ENCODE measurements at places on chromosomes 4 and X.

DNA sequence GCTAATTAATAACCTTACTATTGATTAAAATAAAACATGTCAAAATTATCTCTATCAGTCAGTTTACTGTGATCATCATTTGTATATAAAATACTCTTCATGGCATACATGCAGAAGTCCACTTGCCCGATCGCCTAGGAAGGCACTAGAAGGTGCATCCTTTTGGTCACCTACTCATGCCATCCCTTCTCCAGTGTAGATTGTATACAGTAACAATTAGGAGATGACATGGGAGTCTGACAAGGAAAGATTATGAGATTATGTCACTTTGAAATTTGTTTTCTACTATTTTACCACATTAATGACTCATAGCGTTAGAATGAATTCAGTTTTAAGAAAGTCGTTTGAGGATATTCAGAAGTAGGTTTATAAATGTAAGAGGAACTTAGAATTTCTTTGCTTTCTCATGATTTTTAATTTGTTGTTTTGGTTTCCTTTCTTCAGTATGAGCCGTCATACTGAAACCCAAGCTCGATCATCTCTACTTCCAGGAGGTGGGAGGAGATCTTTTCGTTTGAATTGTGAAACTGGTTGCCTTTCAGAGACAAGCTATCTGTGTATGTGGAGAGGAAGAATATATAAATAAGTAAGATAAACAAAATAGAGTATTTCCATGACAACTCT, 51.1 kb upstream of the UNC5C start:
- no peak for DNase-seq

DNA sequence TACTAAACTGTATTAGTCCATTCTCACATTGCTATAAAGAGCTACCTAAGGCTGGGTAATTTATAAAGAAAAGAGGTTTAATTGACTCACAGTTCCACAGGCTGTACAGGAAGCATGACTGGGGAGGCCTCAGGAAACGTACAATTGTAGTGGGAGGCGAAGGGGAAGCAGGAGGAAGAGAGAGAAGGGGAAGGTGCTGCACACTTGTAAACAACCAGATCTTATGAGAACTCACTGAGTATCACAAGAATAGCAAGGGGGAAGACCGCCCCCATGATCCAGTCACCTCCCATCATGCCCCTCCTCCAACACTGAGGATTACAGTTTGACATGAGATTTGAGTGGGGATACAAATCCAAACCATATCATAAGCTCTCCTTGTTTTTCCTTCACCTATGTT, 40.9 kb downstream of the RPA4 start:
- DNase-seq = no peak

DNA sequence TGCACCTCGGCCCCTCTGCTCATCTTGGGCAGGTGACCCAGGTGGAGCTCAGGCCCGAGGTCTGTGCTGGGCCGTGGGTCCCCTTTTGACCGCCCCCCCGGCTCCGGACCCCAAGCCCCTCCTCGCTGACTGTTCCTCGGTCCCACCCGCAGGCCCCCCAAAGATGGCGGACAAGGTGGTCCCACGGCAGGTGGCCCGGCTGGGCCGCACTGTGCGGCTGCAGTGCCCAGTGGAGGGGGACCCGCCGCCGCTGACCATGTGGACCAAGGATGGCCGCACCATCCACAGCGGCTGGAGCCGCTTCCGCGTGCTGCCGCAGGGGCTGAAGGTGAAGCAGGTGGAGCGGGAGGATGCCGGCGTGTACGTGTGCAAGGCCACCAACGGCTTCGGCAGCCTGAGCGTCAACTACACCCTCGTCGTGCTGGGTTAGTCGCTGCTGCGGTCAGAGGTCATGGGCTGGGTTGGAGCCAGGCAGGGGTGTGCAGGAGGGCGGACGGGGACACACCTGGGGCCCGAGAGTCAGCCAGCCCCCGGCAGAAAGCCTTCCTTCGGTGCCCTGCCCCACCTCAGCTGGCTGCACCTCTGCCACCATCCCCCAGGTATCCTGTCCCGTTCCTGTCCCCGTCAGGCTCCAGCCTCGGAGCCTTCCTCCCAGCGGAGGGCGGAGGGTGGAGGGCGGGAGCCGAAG, 10.8 kb downstream of the FGFRL1 start:
- no peak for DNase-seq

GRCh38 chrX:109782994-109783700, 50.1 kb upstream of the ACSL4 start:
- no peak for DNase-seq

GRCh38 chr4:122912810-122913575, 9.4 kb downstream of the NUDT6 start:
- DNase-seq = no peak

DNA sequence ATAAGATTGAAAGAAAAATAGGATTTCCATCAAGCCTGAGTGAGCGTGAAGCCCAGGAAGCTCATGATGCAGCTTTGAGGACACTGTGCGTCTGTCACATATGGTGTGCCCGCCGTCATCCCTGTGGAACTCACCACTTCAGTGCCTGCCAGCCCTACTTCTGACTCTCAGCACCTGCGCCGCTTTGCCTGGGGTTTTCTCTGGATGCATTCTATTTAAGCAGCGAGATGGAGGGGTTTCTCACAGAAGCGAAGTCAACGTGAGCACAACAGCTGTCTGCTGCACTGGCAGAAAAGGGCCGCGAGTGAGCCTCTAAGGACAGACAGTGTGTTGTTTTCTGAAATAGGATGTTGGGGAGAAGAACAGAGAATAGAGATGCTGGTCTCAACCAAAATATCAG, 6.2 kb upstream of the TMEM128 start:
- no peak for DNase-seq

DNA sequence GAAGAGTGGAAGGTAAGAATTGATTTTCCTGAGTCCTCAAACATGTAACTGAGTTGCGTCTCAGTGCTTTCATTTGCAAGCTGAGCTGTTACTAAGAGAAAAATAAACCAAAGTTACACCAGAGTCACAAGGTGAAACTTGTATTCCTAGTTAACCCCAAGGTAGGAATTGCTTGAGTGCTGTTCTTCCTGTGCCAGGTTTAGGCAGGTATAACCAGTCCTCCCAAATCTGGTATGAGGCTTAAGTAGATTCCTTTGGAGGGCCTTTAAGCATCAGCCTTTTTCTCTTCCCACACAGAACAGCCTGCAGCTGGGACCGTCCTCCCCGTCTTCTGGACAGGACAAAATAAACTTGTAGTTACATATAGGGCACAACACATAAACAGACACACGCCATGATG, 2.3 kb upstream of the BTC start:
- DNase-seq = no peak

GRCh38 chr4:164212134-164212533, 541.8 kb upstream of the SMIM31 start:
- no peak for DNase-seq

DNA sequence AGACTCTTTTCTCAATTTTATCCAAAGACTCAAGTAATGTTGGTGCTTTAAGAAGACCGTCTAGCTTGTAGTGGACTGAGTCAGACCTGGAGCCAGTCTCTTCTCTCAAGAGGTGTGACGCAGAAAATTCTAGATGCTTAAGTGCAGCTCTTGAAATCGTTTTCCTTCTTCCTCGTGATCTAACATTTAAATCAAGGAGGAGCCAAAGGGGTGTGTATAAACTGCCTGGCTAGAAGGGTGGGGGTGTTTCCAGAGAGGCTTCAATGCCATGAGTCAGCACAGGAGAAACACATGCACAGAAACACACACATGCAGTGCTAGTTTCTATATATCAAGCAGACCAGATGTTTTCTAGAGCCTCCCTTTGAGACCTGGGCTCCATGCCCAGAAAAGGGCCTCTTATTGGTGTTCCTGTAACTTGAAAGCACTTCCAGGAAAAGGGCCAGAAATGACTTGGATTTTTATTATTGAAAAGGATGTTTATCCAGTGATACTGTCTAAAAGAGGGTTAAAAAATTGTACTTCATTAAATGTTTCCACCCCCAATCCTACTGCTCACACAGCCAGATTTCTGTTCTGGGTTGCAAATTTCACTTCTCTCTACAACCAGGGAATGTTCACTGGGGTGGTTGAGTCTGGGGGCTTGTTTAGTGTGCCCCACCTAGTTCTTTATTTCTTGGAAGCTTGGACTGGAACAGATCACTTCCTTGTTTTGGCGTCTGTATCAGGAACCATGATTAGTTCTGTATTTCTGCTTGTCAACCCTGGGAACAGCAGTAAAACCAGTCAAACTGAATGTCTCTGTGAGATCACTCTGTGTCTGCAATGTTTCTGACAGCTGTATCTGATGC, at the start of gene CLIC2:
CLIC2 (minus strand) TSS at position 129 of the 851 bp plus-strand sequence. CDS start 187 bp downstream, outside the sequence.
- peak; percentile 83 for DNase-seq

GRCh38 chr4:7679406-7680040, 244.8 kb upstream of the PSAPL1 start:
- no peak for DNase-seq

DNA sequence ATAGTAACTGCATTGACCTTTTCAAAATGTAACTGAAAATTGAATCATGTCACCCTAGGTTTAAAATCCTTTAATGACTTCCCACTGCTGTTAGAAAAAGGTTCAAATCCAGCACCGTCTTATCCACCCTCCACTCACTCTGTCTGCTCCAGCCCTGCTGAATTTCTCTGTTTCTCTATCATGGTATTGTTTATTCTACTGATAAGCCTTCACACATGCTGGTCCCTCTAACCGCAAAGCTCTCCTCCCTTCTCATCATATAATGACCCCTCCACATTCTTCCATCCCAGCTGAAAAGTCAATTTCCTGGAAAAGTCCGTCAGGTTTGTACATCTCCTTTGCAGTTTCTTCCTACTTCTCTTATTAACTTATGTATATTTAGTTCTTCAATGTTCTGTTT, 389.2 kb upstream of the F9 start:
- no peak for DNase-seq

DNA sequence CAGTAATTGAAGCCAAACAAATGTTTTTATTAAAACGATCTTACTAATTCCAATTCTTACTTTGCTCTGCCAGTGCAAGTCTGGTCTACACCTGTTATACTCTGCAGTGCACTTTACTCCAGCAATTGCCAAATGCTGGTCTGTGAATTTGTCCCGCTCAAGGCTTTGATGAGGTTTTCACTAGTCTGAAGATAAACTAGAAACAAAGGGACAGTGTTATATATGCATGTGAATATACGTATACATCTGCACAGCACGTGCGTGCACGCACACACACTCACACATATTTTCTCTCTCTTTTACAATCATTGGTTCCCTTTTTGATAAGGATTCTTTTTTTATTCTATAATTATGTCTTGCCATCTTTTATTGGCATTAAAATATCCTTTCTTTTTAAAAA, 88.5 kb upstream of the LCORL start:
- DNase-seq = no peak

GRCh38 chr4:119205690-119206089, 6.8 kb upstream of the USP53 start:
- DNase-seq = no peak

DNA sequence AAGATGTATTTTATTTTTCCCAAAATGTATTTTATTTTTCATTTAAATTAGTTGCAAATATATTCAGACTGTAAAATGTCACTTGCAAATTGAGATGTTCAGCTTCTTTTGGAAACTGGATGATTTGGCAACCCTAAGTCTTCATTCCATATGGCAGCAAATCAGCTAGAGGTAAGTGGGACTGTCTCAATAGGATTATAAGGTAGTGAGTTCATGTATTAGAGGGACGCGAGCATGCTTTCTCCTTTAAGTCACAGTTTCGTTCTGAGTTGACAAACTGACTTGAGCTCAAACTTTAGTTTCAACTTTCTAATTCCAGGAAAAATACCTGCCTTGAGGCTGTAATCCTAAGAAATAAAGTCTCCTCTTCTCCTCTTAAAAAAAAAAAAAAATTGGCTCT, 44.2 kb upstream of the TMEM131L start:
- DNase-seq = no peak

DNA sequence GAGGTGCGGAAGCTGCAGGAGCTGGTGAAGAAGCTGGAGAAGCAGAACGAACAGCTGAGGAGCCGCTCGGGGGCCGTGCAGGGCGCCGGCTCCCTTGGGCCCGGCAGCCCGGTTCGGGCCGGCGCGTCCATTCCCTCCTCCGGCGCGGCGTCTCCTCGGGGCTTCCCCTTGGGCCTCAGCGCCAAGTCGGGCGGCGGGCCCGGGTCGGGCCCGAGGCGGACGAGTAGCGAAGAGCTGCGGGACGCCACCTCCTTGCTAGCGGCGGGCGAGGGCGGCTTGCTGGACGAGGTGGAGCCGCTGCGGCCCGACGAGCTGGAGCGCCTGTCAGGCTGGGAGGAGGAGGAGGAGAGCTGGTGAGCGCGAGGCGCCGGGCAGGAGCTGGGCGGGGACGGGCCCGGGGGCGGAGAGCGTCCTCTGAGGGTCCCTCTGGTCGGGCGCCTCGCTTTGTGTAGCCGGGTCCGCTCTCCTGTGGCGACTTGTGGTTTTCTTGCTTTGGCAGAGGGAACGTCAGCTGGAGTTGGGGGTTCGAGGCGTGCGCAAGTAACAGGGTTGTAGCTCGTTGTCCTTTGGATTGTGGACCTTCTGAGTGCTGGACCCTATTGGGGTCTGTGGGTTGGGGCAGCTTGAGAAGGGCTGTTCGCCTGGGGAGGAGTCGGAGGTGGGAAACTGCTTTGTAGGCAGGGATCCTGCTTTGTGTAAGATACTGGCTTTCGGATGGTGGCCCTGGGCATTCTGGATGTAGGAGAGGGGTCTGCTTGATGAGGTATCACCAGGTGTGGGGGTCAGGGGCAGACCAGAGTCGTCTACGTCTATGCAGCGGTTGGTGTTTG, 662 bp downstream of the SLAIN2 start:
- no peak for DNase-seq

GRCh38 chr4:80340036-80340435, 4.5 kb downstream of the CFAP299 start:
- DNase-seq = no peak

GRCh38 chr4:22052076-22052475, 103.5 kb upstream of the KCNIP4 start:
- no peak for DNase-seq

GRCh38 chr4:55125763-55126541, 557 bp upstream of the KDR start:
- DNase-seq = no peak

DNA sequence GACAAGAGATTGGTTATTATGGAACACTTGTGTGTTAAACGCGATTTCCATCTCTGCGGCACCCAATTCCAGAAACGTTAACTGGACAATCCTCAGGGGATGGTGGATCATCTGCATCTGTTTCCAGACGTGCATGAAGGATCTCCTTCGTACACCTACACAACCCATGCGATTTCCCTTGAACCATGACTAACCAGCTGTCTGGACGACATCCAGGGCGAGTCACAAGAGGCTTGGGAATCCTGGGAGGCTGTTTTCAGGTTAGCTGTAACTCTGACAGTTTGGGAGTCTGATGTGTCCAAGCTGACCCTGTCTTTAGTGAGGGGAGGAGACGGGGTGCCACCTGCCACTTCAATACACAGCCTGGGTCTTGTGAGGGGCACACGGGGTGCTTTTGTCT, 84.5 kb downstream of the GATB start:
- peak; percentile 87 for DNase-seq

DNA sequence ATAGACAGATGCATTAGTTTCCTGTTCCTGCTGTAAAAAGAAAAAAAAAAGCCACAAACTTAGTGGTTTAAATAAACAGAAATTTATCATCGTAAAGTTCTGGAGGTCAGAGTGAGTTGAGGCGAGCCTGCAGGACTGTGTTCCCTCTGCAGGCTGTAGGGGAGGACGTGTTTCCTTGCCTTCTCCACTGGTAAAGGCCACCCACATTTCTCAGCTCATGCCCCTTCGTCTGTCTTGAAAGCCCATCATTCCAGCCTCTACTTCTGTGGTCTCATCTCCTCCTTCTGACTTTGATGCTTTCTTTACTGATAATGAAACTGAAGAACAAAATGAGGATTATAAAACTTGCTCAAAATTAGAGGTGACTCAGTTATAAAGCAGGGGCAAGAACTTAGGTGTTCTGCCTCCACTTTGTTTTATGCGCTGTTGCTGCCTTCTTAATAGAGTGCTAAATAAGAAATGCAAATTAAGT, 143.0 kb downstream of the STIM2 start:
- no peak for DNase-seq
